ENCODE measurements at places on chromosomes 13 and 19.

DNA sequence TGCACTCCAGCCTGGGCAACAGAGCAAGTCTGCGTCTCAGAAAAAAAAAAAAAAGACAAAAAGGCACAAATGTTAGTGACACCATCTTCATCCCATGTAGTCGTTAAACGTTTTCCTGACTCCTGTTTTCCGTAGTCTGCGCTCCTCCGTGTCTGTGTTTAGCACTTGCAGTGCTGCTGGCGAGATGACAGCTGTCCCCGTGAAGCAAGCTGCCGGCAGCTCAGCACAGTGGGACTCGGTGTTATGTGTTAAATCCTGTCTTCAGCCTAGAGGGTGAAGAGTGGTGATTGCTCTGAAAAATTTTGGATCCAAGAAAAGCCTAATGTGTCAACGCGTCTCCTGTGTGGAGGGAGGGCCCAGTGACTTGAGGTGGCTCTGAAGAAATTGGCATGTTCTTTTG, 18.4 kb downstream of the UBXN6 start:
- DNase-seq, result no peak

DNA sequence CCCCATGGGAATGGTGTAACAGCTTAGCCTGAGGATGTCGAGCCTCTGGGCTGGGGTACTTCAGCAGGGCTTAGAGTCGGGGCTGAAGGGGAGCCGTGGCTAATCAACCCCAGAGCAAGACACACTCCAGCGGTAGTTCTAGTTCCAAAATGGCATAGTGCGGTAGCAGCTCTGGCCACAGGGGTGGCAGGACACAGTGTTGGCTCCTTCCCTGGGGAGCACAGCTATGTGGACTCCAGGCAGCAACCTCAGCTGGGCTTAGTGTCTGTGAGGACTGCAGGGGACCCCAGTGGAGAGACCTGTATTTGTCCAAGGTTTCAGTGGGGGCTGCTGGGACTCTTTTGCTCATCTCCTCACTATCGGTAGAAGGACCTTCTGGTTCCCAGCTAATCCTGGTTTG, 70.8 kb upstream of the PCDH20 start:
- DNase-seq, result no peak

- DNase-seq, result no peak
Measured at GRCh38 chr13:59901191-59901590, 262.5 kb downstream of the DIAPH3 start.

DNA sequence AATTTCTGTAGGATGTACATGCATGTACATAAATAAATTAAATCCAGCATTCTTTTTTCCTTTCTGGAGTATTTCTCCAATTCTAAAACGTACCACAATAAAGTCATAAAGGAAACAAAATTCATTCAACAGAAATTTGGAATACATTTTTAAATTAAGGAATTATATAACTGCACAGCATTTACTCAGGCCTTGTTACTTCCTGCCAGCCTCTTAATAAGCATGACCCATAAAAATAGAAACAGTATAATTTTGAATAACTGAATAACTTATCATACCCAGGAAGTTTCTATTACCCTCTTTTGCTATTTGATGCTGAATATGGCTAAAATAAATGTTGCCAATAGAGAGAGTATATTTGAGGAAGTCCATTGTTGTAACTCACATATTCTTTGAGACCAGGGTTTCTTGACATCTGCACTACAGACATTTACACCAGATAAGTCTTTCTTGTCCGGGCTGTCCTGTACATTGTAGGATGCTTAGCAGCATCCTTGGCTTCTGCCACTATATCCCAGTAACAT, 178.2 kb downstream of the KLF12 start:
- DNase-seq, result no peak

DNA sequence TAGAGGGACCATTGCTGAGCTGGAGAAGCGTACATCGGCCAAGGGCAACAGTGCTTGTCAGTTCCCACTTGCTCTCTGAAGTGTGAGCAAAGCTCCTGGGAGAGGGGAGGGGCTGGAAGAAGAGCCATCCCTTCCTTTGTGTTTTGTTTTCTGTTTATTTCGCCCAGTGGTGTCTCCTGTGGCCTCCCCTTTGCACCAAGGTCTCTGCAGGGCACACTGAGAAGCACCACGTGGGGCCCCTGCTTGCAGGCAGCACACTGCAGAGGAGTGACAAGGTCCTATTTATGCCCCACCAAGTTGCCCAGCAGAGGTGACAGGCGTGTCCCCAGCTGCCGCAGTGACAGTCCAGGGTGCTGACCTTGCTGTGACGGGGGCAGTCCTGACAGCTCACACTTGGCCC, 24.0 kb downstream of the GRIN2D start:
- no peak for DNase-seq

DNA sequence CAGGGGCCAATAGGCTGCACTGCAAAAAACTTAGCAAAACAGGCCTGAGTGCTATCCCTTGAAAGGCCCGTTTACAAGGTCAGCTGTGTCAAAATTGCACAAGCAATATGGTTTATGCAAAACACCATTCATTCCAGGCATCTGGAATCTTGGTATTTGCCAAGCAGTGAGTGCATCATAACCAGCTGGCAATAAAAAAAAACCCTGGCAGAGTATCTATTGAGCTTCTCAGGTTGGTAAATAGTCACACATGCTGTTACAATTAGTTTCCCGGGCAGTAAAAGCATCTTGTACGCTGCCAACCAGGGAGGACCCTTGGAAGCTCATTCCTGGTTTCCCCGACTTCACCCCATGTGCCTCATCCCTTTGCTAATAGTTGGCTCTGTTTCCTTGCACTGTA, 21.3 kb downstream of the ZNF77 start:
- no peak for DNase-seq

- DNase-seq, result no peak
Measured at GRCh38 chr13:42996584-42996983, 4.5 kb upstream of the EPSTI1 start.

DNA sequence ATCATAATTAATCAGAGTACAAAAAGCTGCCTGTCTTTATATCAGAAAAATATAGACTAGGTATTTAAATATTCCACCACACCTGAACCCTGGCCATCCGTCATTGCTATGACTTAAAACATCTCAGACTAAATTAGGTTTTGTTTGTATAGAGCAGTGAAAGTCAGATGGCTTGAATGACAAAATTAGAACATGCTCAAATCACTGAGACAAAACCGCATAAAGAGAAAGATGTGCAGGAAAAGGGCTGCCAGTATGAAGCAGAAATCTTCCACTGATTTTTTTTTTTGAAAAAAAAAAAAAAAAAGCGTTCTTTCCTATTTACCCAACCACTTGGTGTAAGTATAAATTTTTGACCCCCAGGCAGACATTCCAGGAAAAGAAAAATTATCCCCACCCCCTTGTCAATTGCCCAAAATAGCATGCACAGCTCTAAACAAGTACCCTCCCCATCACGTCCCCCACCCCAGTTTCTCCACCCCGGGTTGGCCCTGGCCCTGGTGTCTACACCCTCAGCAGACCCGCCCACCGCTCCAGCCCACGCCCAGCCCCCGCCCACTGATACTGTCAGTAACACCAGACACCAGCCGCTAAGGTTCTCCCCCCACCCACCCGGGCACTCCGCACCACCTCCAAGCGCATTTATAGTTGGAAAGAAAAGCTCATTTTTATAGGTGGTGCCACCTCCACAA, 118.6 kb downstream of the URI1 start:
- no peak for DNase-seq

GRCh38 chr13:86826232-86826631, 844.9 kb upstream of the SLITRK5 start:
- DNase-seq, result no peak

GRCh38 chr13:113509989-113510388, 19.5 kb upstream of the DCUN1D2 start:
- DNase-seq, result no peak

GRCh38 chr19:14006766-14007562, 844 bp upstream of the RFX1 start:
- DNase-seq, result peak; percentile 74

DNA sequence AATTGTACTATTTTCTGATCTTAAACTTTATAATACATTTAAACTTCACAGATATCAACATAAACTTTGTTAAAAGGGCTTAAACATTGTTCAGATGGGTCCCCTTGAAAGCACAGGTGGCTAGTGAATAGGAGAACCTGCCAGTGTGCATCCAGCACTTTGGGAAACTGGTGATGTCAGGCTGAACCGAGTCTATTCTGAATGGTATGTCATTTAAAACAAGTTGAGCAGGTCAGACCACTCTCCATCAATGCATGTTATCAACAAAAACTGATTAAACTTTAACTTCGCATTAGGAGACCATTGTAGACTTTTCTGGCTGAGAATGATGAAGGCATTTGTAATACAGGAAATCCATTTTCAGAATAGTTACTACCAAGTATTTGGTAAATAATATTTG, 50.1 kb upstream of the FREM2 start:
- DNase-seq, result no peak

- DNase-seq, result no peak
Measured at GRCh38 chr13:93304868-93305613, 78.4 kb downstream of the GPC6 start.

DNA sequence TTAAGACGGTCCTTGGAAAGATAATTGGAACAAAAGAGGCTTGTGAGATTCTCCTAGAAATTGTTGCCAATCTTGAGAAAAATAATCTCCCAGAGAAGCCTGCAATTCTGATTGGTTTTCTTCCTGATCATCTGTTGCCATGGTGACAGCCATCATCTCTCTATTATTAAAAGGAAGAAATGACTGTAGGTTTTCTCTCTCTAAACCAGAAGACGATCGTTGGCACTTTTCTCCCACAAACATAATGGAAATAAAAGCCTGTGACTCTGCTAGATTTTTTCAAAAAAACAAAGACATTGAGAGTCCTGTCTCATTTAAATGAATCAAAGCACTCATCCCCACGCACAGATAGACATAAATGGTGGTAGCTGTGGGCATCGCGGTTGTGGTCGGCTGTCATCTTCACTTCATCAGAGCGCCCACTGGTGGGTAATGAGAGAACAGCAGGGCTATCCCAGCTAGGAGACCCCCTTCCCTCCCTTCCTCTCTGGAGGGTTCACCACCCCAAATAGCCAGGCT, 21.7 kb upstream of the CALM3 start:
- DNase-seq, result peak; percentile 48

DNA sequence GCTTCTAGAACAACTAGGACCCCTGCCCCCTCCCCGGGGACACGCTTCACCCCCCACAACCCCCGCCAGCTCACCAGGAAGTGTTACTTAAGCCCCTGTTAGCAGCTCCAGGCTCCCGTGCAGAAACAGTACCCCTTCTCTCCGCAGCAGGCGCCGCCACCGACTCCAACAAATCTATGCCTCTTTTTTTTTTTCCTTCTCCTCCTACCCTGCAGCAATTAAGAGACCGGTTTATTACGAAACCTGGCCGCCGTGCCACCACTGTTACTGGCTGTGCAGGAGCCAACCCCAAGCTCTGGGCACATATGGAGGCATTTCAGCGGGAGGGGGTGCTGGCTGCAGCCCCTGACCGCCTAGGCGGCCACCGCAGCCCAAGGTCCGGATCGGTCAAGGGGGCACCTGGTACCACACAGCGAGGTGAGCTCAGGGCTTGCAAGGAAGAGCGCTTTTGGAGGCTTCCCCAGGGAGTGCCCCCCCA, 2.4 kb downstream of the GADD45B start:
- peak; percentile 30 for DNase-seq

GRCh38 chr13:56066321-56066720, 1074.4 kb upstream of the PRR20A start:
- DNase-seq, result no peak

DNA sequence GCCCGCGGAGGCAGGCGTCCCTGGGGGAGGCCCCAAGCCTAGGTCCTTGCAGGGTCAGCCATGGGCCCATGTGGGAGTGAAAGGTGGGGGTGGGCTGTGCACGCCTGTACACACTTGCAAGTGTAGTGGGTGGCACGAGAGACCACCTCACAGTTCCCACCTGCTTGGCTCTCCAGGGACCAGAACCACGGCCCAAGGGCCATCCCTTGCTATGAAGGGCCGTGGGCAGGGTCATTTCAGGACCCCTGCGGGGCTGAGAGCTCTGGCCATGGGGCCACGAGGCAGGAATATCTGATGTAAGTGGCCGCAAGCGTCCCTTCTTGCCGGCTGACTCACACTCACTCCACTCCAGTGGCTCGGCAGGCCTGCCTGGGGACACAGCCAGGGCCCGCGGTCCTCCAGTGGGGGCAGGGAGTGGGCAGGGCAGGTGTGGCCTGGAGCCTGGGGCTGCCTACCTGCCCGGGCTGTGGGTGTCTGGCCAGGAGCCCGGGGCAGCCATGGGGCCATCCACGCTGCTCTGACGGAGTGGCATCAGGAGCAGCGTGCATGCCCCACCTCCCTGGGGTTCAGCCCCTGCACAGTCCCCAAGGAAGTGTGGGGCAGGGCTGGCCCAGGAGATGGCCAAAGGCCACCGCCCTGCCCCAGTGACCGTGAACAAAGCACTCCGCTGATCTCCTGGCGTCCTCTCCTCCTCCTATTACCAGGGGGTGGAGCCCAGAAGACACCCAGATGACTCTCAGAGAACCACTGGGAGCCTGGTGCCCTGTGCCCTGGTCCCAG, 8.6 kb upstream of the MKNK2 start:
- DNase-seq, result no peak

DNA sequence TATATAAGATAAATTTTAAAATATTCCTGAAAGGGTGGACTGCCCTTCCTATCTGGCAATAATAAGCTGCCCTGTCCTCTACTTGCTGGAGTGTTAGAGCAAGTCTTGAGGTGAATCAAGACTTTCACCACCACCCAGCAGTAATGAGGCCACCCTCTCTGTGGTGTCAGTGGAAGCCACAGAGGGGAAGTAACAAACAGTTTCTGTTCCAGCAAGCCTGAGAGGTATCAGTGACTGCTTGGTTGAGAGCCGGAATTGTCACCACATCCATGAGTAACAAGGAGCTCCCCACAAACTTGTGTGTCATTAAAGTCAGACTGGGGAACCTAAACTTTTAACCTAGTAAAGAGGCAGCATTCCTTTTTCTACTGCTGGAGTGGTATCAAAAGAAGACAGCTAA, 532.7 kb upstream of the SPRY2 start:
- DNase-seq, result no peak

DNA sequence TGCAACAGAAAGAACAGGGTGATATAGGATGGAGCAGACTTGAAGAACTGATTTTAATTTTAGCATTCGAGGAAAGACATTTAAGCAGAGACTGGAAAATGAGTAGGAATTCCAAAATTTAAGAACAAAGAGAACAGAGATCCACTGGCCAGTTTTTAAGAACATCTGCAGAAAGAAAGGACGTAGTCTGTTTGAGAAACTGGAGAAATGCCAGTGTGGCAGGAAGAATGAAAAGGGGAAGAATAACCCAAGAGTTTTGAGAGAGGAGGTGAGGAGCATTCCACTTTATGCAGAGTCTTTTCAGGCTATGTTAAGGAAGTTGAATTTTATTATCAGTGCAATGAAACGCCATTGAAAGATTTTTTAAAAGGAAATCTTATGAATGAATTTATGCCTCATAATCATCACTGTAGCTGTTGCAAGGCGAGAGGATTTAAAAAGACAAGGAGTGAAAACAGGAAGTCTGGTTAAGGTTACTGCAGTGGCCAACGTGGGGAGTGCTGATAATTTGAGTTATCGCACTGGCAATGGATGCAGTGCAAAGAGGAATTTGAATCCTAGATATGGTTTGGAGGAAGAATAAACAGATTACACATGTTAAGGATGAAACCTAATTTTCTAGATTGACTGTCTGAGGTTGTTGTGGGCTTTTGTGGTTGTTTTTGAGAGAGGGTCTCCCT, 253.8 kb downstream of the DACH1 start:
- DNase-seq, result no peak

GRCh38 chr13:87837946-87838345, 166.8 kb downstream of the SLITRK5 start:
- no peak for DNase-seq
